ENCODE measurements at places on chromosomes 1 and 21. TPM values are rescaled to one million over a fixed set of nuclear protein-coding genes. Genes with fewer than 3 reads are reported as not detected.
A peak's percentile ranks its signal among the peaks of the same experiment; 100 is the strongest.

The TMEM35B gene
- 8.3 TPM for total RNA-seq

DNA sequence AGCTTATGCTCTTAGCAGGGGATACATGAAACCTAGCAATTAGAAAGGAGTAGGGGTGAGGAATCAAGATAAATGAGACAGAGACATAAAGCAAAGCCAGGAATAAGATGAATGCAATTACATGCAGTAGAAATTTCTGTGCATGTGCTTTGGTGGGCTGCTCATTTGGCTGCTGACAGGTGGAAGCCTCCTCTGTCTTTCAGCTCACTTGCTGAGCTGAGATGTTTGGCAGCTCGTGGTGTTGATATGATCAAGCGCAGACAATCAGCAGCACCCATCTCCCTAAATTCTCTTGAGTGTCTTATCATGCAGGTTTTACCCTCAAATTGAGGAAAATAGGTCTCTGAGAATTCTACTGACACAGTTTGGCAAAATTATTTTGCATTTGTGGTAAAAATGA, 108.3 kb upstream of the CD34 start:
- no peaks in the 10 kb centered on the region for H3K27me3 ChIP-seq
- H3K4me1 ChIP-seq, result no peaks in the 10 kb centered on the region
- no peak overlapping the region for H3K27ac ChIP-seq
- no peak overlapping the region for H3K4me3 ChIP-seq

GRCh38 chr1:208089149-208089548, 155.0 kb downstream of the PLXNA2 start:
- H3K27me3 ChIP-seq, result no peaks in the 10 kb centered on the region
- H3K27ac ChIP-seq, result peak overlapping the region; percentile 68
- no peak for DNase-seq
- no peak overlapping the region for H3K4me3 ChIP-seq

The ETV3L gene
- not detected for total RNA-seq
